ENCODE measurements at places on chromosomes 6 and 20.

DNA sequence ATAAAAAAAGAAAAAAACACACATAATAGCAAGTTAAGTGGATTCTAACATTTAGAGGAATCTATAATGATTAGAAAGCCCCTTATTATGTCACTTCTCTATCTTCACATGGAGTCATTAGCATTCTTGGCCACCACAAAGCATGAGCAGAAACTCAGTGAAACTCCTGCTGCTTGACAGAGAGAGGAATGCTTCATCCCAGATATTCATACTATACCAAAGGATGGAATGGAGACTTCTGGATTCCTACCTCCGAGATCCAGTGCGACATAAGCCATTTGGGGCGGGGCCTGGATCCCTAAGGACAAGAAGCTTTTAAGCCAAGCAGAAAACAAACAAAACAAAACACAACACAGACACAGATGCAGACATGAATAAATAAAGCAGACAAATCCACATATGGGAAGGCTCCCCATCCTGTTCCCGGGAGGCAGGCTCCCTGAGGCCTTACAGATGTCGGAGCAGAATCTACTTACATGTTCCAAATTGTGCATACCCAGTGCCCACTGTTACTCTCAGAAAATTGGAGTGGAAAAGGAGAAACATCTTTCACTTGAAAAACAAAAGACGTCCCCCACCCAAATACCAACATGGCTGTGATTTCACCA, 727.3 kb downstream of the MAFB start:
- no peak for DNase-seq

DNA sequence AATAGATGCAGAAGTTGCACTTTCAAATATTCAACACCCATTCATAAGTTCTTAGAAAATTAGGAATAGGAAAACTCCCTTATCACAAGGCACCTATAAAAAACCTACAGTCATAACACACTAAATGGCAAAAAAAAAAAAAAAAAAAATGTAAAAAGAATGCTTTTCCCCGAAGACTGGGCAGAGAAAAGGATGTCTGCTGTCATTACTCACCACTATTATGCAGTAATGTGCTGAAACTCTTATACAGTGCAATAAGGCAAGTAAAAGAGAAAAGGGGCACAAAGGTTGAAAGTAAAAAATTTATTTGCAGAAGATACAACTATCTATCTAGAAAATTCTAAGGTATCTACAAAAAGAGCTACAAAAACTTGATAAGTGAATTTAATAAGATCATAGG, 607.8 kb upstream of the ARID1B start:
- DNase-seq, result no peak

GRCh38 chr20:62907384-62908317, 18.7 kb downstream of the DIDO1 start:
- DNase-seq, result no peak

- no peak for DNase-seq
Observed at GRCh38 chr6:167506443-167507301, 181.8 kb downstream of the TTLL2 start.

GRCh38 chr6:129251669-129252376, 368.9 kb downstream of the LAMA2 start:
- DNase-seq, result no peak

DNA sequence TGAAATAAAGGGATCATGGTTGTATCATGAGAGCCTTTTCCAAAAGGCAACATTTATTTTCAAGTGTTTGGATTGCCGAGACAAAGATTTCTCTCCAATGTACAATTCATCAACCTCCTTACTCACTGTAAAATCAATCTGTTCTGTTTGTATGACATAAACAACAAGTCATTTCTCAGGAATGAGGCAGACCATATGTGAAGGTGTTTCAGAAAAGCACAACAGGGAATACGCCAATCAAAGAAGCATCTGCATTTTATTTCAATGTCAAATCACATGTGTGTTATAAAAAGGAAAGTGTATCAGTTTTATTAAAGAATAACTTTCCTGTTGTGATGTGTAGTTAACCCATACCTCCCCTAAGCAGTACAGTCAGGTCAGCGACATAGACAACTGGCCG, 653.7 kb downstream of the TFAP2A start:
- no peak for DNase-seq

- DNase-seq, result no peak
Observed at GRCh38 chr6:117167520-117168271, 97.7 kb upstream of the VGLL2 start.

DNA sequence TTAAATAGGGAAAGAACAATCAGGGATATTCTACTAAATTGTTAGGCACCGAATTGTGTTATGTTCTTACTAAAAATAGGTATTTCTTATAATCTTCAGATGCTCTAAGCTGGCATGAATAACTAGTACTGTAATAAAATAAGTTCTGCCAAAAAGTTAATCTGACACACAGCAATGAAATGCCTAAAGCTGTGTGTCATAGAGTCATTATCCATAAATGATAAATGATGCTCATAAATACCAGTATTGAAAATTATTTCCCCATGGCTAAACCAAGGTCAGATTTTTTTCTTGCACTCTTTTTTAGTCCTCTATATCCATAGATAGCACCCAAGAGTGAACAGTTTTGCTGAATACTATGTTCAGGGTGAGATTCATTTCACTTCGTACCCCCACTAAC, 11.7 kb upstream of the PRIM2 start:
- DNase-seq, result no peak

DNA sequence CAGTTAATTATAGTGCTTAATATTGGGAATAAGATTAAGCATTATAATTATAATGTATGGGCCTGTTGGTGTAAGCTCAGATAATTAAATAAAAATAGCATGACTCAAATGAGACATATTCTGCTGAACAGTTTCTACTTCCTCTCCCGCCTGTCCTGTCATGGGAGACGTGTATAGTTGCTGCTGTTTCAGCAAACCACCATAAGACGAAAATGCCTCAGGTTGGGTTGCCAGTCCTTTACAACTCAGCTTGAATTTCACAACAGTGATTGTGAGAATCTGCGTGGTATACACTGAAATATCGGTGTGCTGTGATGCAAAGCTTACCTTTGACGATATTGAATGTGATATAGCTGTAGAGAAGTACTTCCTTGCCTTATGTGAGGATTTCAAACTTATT, 99.5 kb downstream of the POPDC3 start:
- DNase-seq, result no peak

DNA sequence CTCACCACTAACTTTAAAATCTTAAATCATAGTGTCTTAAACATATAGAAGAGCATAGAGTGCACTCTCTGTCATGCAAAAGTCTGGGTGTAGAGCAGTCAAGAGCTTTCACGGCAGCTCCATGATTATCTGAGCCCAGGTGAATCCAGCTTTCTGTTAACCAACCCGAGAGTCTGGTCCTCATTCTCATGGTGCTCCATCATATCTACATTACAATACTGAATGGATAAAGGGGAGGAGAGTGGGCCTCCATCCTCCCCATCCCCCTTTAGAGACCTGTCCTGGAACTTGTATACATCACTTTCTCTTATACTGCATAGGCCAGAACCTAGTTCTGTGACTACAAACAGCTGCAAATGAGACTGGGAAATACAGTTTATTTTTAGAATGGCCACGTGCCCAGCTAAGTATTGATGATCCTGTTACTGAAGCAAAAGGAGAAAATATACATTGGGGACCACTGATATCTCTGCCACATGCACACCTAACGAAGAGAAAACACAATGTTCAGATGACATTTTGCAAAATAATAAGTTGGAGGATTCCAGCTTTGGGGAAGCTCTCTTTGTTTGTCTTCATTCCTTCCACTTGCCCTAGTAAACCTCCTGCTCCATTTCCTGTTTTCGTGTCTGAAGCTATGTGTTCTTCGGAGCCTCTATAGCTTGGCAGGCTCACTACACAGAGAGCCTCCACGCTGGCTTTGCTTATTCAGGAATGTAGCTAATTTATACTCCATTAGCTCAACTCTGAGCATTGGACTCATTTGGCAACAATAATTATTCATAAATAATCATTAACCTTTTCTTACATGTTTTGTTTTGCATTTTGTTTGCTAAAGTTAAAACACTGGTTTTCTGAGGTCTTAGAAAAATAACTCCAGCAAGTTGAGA, 110.1 kb downstream of the IYD start:
- DNase-seq, result no peak

GRCh38 chr6:27890445-27891319, 21.5 kb downstream of the OR2B2 start:
- DNase-seq, result no peak

DNA sequence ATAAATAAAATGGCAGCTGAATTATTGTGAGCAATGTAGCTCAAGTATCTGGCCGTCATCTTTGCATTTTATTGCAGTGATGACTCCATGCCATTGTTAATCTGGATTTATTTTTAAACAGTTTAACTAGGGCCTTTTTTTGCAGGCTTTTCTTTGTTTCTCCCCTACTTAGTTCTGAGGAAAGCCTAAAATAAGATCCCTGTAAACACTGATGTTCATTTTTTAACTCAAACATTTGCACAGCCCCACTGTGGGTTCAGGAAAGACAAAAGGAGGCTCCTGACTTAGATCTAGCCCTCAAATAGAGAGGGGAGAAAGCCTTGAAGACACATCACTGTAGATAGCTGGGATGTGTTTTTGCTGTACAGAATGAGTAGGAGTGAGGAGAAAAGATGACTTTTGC, 69.2 kb downstream of the PLEKHG1 start:
- no peak for DNase-seq

DNA sequence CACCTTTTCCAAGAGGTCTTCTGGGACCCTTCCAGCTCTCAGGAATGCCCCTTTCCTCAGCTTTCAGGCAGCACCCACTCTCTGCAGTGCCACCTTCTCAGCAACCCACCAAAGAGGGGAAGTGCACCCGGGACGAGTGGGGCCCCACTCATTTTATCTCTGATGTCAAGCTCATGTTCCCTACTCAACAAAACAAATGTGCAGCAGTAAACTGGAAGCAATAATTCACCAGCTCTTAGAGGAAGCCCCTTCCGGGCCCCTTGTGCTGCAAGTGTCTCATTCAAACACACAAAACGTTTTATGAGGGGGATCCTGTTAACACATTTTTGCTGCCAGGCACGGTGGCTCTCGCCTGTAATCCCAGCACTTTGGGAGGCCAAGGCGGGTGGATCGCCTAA, 13.6 kb downstream of the GFOD1 start:
- DNase-seq, result no peak

GRCh38 chr6:144335311-144335861, 50.3 kb downstream of the UTRN start:
- DNase-seq, result no peak

- DNase-seq, result no peak
Observed at GRCh38 chr6:129996387-129996786, 22.0 kb upstream of the L3MBTL3 start.

DNA sequence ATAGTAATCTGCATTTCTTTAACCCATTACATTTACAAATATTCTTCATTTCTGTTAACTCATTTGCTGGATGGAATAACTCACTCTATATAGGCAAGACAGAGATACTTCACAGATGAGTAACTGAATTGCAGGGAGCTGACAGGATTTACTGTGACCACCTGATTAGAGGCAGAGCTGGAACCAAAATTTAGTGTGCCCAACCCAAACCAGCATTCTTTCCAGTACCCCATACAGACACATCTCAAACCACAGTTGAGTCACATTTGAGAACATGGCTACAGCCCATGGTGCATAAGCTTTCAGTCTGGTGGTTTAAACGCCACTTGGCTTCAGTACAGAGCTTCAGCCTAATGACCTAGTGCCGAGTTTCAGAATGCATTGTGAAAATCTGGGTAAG, 138.4 kb upstream of the TENT5A start:
- no peak for DNase-seq

DNA sequence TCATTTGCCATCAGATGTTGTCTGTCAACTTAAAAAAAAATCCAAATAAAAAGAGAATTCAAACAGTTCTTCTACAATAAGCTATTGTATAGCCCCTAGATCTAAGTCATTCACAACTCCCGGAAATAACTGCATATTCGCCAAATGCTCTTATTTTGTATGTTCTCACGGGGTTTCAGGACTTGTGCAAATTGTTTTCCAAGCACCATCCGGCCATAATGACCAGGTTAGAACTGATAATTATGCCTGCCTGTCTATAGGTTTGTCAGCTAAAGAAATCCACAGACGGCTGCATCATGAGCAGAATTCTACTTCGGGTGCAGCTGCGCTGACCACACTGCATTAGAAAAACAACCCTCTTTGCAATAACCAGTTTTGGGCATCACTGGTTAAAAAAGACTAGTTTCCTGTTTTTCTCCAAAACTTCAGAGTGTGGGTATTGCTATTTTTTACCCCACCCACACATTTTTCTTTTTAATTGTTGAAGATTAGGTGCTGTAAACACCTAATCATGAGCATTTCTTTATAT, 87.7 kb downstream of the HIVEP2 start:
- no peak for DNase-seq

DNA sequence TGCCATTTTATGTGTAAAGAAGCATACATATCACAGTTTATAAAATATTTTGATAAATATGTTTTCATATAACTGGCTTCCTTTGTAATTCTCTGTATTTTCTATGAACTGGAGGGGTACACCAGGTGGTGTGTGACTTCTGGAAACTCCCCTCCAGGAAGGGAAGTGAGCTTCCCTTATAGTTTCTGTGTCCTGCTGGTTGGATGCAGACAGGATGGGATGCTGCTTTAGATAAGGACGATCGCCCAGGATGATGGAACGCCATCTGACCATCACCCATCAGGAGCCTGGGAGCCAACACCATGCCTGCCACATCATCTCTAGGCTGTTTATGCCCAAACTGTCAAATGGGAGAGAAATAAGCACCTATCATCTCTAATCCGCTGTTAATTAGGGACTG, 66.1 kb downstream of the SULF2 start:
- no peak for DNase-seq

DNA sequence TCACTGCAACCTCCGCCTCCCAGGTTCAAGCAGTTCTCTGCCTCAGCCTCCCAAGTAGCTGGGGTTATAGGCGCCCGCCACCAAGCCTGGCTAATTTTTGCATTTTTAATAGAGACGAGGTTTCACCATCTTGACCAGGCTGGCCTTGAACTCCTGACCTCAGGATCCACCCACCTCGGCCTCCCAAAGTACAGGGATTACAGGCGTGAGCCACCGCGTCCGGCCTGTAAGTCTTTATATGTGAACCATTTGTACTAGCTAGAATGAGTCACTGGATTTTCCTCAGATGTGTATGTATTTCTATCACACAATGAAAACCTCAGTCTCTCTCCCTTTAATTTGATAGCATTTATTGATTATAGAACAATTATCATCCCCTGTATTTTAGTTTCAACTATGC, 34.0 kb downstream of the ITCH start:
- DNase-seq, result no peak

All from esophagus squamous epithelium (tissue), 5 donors.